Activated T-cell treated with anti-CD3 and anti-CD28 coated beads, Interleukin-2, amount 50 U/mL, for 24 hours (primary cell): ENCODE measurements at places on chromosomes 3 and 15.

DNA sequence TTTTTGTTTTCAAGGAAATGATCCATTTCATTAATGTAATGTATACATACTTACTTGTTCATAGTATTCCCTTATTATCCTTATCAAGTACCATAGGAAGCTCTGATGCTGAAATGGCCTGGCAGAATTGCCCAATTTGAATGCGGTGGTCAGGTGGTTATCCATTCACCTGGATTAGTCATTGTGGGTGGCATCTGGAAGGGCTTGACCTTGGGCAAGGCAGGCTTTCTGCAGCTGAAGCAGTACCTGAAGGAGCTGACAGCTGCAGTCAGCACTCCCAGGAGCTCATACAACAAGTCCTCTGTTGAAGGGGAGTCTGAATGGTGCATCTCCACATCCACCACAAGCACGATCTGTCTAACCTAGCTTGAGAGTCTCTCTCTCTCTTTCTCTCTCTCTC, 12.2 kb upstream of the IQCF5 start:
- no peak for DNase-seq

DNA sequence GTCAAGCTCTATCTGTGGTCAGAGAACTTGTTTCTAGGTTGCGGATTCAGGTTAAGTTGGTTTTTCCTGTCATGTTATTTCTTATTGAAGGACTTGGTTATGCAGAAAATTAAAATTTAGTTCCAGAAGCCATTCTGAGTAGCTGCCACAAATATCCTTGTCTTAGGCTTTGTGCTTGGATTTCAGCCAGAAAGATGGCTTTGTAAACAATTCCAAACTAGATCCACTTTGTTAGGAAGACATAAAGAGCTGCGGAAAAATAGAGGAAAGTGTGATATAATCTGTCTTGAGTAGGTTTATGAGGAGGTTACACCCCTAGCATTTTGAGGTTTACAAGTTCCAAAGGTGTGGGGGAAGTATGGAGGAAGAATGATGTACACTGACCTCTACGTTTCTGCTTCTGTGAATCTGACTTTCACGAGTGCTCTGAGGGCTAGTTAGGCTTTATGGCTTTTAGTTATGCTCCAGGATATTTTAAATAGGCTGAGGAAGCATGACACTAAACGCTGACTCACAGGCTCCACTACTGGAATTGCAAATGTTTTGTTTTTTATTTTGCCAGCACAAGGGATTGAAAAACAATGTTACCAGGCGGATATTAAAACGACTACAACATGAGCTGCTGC, 46.3 kb upstream of the UTS2B start:
- no peak for DNase-seq

DNA sequence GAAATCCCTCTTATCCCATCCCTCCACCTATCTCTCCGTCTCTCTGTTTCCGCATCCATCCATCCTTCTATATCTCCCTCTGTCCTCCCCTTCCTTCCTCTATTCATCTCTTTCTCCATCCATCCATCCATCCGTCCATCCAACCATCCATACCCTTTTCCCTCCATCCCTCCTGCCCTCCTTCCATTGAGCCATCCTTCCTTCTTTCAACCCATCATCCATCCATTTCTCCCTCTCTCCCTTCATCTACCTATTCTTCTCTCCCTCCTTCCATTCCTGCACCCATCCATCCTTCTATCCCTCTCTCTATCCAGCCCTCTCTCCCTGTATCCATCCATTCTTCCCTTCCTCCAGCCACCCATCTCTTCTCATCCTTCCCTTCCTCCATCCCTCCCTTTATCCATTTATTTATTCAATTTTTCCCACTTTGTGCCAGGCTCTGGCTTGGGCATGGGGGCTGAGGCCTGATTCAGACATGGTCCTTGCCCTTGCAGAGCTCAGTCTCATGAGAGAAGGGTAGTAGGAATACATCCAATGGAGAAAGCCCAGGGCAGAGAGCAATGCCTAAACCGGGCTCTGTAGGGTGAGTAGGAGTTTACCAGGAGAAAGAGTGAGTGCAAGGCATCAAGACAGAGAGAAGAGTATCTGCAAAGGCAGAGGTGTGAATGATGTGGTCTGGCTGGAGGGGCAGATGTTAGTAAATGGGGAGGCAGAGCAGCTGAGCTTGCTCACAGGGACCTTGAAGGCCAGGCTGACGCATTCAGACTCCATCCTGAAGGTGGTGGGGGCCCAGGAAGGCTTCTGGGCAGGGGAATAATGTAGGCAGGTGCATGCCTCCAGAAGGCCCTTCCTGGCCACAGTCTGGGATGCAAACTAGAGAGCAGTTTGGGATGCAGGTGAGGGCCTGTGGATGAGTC, 19.5 kb upstream of the FBLN2 start:
- no peak for DNase-seq

DNA sequence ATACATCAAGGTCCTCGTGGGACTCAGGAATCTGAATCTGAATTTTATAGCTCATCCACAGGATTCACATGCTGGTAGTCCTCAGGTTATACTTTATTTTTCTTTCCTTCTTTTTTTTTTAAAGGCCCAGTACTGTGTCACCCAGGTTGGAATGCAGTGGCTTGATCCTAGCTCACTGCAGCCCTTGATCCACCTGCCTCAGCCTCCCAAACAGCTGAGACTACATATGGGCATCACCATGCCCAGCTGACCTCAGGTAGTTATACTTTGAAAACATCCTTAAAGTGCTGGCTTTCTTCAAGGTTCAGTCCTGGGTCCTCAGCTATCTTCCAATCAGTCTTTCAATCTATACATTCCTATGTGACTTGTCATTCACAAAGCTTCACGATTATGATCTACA, 38.2 kb downstream of the SNX4 start:
- no peak for DNase-seq
